ENCODE measurements at places on chromosomes 16 and 17. TPM values are rescaled to one million over a fixed set of nuclear protein-coding genes. Genes with fewer than 3 reads are reported as not detected.

DNA sequence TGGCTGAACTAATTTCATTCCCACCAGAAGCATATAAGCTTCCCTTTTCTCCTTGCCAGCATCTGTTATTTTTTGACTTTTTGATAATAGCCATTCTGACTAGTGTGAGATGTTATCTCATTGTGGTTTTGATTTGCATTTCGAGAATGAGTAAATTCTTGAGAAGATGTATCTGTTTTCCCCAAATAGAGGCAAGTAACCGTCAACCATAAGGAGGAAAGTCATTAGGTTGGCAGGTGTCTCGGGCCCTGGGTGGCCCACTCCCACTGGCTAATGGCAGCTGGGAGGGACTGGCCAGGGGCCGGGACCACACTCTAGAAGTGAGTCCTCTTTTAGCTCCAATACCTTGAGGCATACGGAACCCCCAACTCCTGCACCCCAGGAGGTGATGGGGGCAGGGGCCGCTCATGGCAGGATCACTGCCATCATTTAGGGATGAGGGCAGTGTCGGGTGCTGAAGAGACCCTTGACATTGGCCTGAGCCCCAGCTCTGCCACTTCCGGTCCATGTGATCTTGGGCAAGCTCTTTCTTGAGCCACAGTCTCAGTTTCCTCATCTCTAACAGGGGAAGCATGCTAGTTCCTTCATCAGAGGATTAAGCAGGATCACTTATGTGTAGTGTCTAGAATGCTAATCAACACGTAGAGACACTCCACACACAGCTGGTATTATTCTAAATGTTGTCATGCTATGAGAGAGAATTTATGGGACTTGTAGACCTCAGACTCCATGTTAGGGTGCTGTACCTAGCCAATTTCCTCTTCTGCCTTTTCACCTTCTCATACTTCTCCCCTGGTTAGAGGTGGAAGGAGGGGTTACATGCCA lies 44.3 kb downstream of the RGS9 start:
- H3K27ac ChIP-seq: no peak overlapping the region
- no peaks in the 10 kb centered on the region for H3K36me3 ChIP-seq
- no peak overlapping the region for H3K4me3 ChIP-seq
- DNase-seq: no peak

Gene ATP6V0D1
- total RNA-seq: 102 TPM

DNA sequence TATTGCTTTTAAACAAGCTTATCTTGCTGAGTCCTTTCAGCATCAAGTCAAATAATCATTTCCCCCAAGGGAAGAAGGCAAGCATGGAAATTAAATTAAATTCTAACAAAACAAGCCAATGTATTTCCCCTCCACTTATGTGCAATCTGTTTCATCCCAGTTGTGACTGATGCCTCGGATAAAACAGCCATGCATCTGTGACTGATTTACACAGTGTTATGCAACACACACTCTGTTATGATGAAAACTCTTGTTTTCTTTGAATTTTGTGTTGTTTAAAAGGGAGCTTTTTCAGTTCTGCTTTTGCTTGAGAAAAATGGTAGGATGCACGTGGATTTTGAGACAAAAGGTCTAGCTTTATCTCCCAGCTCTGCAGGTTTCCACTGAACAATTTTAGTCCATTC lies 32.6 kb downstream of the TMEM100 start:
- no peak overlapping the region for H3K4me3 ChIP-seq
- H3K4me1 ChIP-seq: no peaks in the 10 kb centered on the region
- H3K27me3 ChIP-seq: no peaks in the 10 kb centered on the region
- no peak for DNase-seq

Gene PDF
- 45.2 TPM for total RNA-seq

Gene GGT6
- 29.3 TPM for total RNA-seq

- no peaks in the 10 kb centered on the region for H3K27me3 ChIP-seq
- H3K27ac ChIP-seq: no peak overlapping the region
- DNase-seq: peak; percentile 74
- peaks cover 6% of the 10 kb centered on the region for H3K4me1 ChIP-seq
Measured at GRCh38 chr16:89289428-89290395, 72.2 kb downstream of the ZNF778 start.

Gene RHOT2
- total RNA-seq: 65.6 TPM

- no peak overlapping the region for H3K27ac ChIP-seq
- H3K27me3 ChIP-seq: no peaks in the 10 kb centered on the region
- DNase-seq: peak; percentile 64
Measured at GRCh38 chr17:55607731-55608341, 96.6 kb upstream of the SMIM36 start.

GRCh38 chr17:72683506-72684404 lies 408.7 kb downstream of the SLC39A11 start:
- peak overlapping the region; percentile 40 for H3K27ac ChIP-seq
- peak; percentile 71 for DNase-seq
- H3K36me3 ChIP-seq: no peaks in the 10 kb centered on the region
- H3K4me1 ChIP-seq: peaks cover 14% of the 10 kb centered on the region
- no peaks in the 10 kb centered on the region for H3K27me3 ChIP-seq

Gene RSKR
- total RNA-seq: 2.6 TPM

- no peak overlapping the region for H3K27ac ChIP-seq
- no peak overlapping the region for H3K4me3 ChIP-seq
- no peaks in the 10 kb centered on the region for H3K27me3 ChIP-seq
Measured at GRCh38 chr16:75380870-75381269, 52.4 kb downstream of the CFDP1 start.

DNA sequence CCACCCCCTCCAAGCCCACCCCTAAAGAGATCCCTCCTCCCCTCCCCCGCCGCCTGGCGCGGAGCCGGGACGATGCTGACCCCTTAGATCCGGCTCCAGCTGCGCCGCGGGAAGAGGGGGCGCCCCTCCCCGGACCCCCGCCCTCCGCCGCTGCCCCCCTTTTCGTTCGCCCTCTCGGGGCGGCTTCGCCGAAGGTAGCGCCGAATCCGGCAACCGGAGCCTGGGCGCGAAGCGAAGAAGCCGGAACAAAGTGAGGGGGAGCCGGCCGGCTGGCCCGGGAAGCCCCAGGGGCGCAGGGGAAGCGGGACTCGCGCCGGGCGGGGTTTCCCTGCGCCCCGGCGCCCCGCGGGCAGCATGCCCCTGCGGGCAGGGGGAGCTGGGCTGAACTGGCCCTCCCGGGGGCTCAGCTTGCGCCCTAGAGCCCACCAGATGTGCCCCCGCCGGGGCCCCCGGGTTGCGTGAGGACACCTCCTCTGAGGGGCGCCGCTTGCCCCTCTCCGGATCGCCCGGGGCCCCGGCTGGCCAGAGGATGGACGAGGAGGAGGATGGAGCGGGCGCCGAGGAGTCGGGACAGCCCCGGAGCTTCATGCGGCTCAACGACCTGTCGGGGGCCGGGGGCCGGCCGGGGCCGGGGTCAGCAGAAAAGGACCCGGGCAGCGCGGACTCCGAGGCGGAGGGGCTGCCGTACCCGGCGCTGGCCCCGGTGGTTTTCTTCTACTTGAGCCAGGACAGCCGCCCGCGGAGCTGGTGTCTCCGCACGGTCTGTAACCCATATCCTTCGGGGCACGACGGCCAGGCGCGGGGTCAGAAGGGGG lies 623 bp downstream of the CACNA1G start:
- H3K27me3 ChIP-seq: no peaks in the 10 kb centered on the region
- H3K4me1 ChIP-seq: peaks cover 29% of the 10 kb centered on the region
- H3K4me3 ChIP-seq: no peak overlapping the region
- no peak overlapping the region for H3K27ac ChIP-seq
- DNase-seq: no peak
- no peaks in the 10 kb centered on the region for H3K36me3 ChIP-seq

Gene HSD11B2
- total RNA-seq: 5.4 TPM

DNA sequence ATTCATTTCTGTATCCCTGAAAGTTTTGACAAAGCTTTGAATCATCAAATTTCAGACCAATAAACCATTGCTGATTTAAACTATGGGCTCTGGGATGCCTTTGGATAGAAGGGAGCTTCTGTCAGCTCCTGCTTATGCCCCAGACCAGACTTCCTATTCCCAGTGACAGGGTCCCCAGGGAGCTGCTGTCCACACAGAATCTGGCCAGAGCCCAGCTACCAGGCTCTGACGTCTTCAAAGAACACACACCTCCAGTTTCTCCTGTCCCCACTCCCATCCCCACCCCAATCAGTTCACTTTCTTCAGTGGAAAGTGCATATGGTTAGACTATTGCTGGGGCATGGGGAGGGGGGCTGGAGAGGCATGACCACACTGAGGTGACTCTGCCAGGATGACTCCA lies 51.6 kb upstream of the SREBF1 start:
- no peak overlapping the region for H3K4me3 ChIP-seq
- no peaks in the 10 kb centered on the region for H3K27me3 ChIP-seq
- H3K27ac ChIP-seq: no peak overlapping the region
- H3K4me1 ChIP-seq: no peaks in the 10 kb centered on the region
- H3K36me3 ChIP-seq: peaks cover 4% of the 10 kb centered on the region
- DNase-seq: no peak

DNA sequence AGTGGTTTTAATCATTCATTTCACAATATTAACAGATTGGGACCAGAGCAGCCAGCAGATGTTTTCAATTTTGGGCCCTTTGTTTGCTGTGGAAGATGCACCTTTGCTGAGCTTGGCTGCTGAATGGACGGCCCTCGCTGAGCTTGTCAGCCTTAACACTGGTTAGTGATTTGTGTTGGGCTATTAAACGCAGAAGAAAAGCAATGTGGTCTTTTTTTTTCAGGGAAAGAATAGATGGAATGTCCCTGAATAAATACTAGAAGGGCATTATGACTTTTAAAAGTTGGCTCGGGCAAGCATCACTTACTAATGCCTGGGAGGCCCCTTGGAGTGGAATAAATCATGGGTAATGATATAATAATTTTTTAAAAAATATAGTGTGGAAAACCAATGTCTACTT lies 297.0 kb downstream of the MAP2K6 start:
- no peak for DNase-seq
- no peak overlapping the region for H3K27ac ChIP-seq
- no peak overlapping the region for H3K4me3 ChIP-seq
- H3K36me3 ChIP-seq: no peaks in the 10 kb centered on the region
- no peaks in the 10 kb centered on the region for H3K27me3 ChIP-seq
- H3K4me1 ChIP-seq: peaks cover 2% of the 10 kb centered on the region

Gene HOXB3
- total RNA-seq: 2.9 TPM

Gene TOP2A
- 0.33 TPM for total RNA-seq

Gene EMC6
- total RNA-seq: 8.3 TPM

Gene NPIPA5
- total RNA-seq: 13.2 TPM

DNA sequence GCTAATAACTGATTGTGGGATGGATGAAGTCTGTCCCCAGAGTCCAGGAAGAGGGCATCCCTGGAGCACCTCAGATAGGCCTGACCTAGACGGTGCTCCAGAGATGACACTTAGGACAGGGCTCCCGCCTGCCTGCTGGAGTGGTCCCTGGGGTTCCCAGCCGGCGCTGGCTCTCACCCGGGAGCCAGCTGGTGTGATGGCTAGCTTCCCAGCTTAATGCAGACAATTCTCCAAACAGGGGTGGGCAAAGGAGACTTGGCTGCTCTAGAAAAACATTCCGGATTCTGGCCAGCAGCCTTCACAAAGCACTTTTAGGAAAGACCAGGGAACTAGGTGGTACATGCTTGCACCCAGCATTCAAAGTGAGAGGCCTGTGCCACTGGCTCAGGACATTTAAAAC lies 18.6 kb downstream of the ACE start:
- H3K4me1 ChIP-seq: peaks cover 6% of the 10 kb centered on the region
- H3K4me3 ChIP-seq: no peak overlapping the region
- DNase-seq: no peak
- no peaks in the 10 kb centered on the region for H3K36me3 ChIP-seq

- H3K36me3 ChIP-seq: no peaks in the 10 kb centered on the region
- H3K4me3 ChIP-seq: no peak overlapping the region
- peak overlapping the region; percentile 99 for H3K27ac ChIP-seq
- no peak for DNase-seq
- H3K27me3 ChIP-seq: no peaks in the 10 kb centered on the region
- H3K4me1 ChIP-seq: peaks cover 31% of the 10 kb centered on the region
Measured at GRCh38 chr16:89491974-89492687, 1.8 kb upstream of the ANKRD11 start.

DNA sequence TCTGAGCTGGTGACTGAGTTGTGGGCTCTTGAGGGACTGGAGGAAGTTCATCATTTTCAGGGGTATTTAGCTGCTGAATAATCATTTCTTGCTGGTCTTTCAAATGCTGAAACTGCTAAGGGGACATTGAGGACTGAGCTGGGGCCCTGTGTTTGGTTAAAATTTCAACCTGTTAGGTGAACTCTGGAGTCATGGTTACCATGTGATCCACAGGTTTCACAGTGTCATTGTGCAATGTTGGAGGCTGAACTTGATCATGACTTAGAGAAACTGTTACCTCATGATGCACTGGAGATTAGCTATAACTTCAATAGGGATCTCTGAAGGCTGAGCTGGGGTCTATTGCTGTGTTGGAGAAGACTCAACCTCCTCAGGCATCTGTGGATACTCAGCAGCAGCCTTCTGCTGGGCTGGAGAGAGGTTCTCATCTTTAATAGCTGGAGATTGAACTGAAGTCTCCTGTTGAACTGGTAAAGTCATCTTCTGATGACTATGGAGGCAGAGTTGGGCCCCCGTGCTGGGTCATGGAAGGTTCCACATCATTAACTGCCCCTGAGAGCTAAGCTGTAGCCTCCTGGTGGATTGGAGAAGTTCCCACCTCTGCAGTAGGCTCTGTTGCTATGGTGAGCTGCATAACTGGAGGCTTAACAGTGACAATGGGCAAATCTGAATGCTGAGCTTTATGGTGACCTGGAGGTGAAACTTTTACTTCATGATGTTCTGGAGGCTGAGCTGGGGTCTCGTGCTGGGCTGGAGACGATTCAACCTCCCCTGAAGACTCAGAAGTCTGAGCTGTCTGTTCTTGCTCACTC lies 15.2 kb downstream of the RDM1 start:
- no peak for DNase-seq
- H3K27ac ChIP-seq: no peak overlapping the region
- no peaks in the 10 kb centered on the region for H3K4me1 ChIP-seq
- H3K27me3 ChIP-seq: no peaks in the 10 kb centered on the region
- no peak overlapping the region for H3K4me3 ChIP-seq

Gene CCL17
- not detected for total RNA-seq

Gene KRTAP2-3
- not detected for total RNA-seq

DNA sequence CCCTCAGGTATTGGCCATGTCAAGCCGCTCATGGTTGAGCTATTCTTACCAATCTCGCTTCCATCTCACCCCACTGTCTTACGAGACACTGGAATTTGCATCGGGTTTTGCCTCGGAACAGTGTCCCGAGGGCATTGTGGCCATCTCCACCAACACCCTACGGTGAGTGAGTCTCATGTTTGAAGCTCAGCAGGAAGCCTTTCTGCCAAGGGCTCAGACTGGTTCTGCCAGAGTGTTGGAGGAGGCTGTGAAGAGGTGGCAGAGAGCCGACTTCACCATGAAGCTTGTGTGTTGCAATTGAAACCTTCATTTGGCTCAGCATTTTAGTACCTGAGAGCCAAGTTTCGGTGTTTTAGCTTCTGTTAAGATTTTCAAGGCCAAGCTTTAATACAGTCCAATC lies 38.0 kb downstream of the SF3B3 start:
- H3K36me3 ChIP-seq: peaks cover 78% of the 10 kb centered on the region
- H3K4me3 ChIP-seq: no peak overlapping the region
- no peaks in the 10 kb centered on the region for H3K27me3 ChIP-seq
- no peaks in the 10 kb centered on the region for H3K4me1 ChIP-seq
- H3K27ac ChIP-seq: peak overlapping the region; percentile 24

GRCh38 chr16:4347765-4348509 lies 3.2 kb downstream of the PAM16 start:
- H3K27me3 ChIP-seq: no peaks in the 10 kb centered on the region
- no peak overlapping the region for H3K27ac ChIP-seq
- peaks cover 56% of the 10 kb centered on the region for H3K4me1 ChIP-seq
- DNase-seq: no peak

Gene SHISA9
- total RNA-seq: 1.8 TPM

Gene MLLT6
- total RNA-seq: 121 TPM

Gene PRKCB
- total RNA-seq: 0.33 TPM

Gene ABCC3
- total RNA-seq: 163 TPM

All from body of pancreas (tissue), 4 donors.